ENCODE measurements at places on chromosomes 6 and 20.

DNA sequence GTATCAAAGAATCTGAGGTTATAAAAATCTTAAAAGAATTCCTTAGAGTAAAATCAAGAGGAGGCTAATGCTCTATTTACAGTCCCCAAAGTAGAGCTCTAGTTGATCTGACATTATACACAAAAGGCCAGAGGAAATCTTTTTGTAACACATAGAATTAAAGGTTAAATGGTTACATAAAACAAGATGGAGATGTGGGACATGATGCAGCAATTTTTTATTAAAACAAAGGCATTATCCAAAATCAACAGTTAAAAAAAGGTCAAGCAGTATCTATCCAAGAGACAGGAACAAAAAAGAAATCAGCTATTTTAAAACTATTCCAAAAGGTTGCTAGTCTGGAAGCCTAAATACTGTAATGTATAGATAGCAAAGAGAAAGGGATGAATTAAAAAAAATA lies 20.4 kb downstream of the ELOVL5 start:
- no peak for DNase-seq

- DNase-seq, result peak; percentile 66
Measured at GRCh38 chr6:41901882-41902519, 6.8 kb upstream of the USP49 start.

GRCh38 chr20:60820149-60820548 lies 431.9 kb upstream of the CDH4 start:
- DNase-seq, result no peak

DNA sequence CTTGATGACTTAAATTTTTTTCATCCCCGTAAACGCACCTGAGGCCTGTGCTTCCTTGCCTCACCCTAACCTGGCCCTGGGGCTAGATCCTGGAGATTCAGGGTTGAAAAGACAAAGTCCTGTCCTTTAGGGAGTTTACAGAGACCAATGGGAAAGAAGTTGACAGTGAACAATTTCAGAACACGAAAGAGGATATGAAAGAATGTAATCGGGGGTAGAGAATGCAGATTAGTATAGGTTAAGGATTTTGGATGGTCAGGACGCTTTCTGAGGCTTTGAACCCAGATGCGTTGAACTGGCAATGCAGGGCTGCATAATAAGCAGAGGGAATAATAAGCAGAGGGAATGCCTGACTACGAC lies 1.7 kb upstream of the FBXO5 start:
- no peak for DNase-seq

DNA sequence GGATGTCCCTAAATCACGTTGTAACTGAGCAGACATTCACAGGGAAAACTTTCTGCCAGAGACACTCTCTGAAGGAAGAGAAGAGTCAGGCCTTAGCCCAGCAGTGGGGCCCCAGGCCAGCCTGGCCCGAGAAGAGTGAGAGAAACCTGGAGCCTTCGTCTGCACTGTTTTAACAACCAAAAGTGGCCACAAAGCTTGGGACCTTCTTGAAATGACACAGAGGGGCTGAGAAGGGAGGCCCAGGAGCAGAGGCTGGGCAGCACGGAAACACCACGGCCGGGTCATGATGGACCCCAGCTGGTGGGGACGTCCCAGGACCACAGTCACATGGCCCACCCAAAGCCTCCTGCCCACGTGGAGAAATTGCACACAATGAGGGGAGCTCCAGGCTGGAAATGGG lies 126.8 kb upstream of the THBS2 start:
- no peak for DNase-seq

GRCh38 chr6:167210375-167211294 lies 52.9 kb upstream of the GPR31 start:
- no peak for DNase-seq

- DNase-seq, result no peak
Measured at GRCh38 chr20:57301026-57301425, 28.6 kb upstream of the SPO11 start.

DNA sequence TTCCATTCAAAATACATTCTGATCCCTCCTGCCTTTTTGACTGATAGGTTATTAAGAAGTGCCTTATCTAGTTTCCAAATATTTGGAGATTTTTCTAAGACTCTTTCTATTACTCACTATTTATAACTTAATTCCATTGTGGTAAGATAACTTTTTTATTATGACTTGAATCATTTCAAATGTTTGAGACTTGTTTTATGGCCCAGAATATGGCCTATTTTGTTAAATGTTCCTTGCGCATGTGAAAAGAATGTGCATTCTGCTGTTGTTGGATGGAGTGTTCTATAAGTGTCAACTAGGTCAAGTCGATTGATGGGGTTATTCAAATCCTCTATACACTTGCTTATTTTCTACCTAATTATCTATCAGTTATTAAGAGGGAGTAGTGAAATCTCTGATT lies 13.1 kb upstream of the TCP11 start:
- DNase-seq, result no peak

GRCh38 chr6:46267515-46267914 lies 96.7 kb upstream of the ENPP5 start:
- no peak for DNase-seq

DNA sequence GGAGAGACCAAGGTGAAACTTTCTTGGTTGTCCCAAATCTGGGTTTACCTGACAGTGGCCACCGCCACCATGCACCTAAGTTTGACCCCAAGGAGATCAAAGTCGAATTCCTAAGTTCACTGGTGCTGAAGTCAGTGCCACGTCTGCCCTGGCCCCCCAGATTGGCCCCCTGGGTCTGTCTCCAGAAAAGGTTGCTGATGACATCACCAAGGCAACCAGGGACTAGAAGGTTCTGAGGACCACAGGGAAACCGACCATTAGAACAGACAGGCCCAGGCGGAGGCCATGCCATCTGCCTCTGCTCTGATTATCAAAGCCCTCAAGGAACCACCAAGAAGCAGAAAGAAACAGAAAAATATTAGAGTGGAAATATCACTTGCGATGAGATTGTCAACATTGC lies 91.2 kb downstream of the DLL1 start:
- DNase-seq, result no peak

- DNase-seq, result no peak
Measured at GRCh38 chr6:79802657-79803300, 144.6 kb downstream of the ELOVL4 start.

- DNase-seq, result no peak
Measured at GRCh38 chr20:19285436-19285835, 73.0 kb downstream of the SLC24A3 start.

DNA sequence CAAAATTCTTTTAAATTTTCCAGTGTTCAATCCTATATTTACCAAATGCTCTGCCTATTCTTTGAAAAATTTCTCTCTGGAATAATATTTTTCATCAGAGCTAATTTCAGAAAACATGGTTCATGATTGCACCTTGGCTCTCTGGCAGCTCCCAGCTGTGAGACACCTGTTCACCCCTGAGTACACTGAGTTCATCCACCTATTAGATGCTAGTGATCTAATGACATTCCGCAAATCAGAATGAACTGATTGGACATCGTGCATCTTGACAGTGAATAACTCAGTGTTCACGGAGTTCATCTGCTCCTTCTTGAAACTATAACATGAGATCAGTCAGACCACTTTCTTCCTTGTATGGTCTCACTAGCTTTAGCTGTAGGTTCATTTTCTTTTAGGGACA lies 3.9 kb upstream of the SHPRH start:
- DNase-seq, result no peak

- DNase-seq, result no peak
Measured at GRCh38 chr6:110337486-110337885, 20.7 kb downstream of the METTL24 start.

DNA sequence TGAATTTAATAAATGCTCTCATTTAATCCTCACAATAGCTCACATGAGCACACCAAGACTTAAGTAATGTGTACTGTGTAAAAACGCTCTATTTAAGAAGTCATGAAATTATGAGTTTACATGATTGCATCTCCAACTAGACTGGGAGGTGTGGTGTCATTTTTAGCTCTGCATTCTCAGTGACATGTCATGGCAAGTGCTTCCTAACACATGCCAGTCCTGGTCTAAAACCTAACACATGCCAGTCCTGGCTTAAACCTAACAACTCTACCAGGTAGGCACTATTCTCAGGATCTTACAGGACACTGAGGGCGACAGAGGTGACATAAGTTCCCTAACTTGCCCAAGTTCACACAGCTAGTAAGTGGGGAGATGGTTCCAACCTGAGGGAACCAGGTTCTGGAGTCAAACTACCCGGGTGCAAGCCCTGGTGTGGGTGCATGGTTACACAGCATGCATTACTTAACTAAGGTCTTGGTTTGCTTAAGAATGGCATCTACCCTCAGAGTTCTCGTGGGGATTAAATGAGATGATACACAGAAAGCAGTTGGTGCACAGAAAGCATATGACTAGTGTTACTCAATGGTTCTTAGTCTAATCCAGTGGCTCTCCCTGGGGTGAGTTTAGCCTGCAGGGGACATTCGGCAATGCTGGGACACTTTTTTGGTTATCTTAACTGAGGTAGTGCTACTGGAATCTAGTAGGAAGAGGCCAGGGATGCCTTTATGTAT lies 14.7 kb downstream of the CLDN20 start:
- DNase-seq, result no peak

- DNase-seq, result peak; percentile 5
Measured at GRCh38 chr6:28474441-28475219, 31.3 kb upstream of the ZSCAN23 start.

- DNase-seq, result no peak
Measured at GRCh38 chr6:11592294-11592906, 54.9 kb downstream of the TMEM170B start.

- no peak for DNase-seq
Measured at GRCh38 chr6:161082215-161082614, 90.6 kb downstream of the MAP3K4 start.

GRCh38 chr6:161792851-161793493 lies 519.1 kb upstream of the AGPAT4 start:
- DNase-seq, result no peak

DNA sequence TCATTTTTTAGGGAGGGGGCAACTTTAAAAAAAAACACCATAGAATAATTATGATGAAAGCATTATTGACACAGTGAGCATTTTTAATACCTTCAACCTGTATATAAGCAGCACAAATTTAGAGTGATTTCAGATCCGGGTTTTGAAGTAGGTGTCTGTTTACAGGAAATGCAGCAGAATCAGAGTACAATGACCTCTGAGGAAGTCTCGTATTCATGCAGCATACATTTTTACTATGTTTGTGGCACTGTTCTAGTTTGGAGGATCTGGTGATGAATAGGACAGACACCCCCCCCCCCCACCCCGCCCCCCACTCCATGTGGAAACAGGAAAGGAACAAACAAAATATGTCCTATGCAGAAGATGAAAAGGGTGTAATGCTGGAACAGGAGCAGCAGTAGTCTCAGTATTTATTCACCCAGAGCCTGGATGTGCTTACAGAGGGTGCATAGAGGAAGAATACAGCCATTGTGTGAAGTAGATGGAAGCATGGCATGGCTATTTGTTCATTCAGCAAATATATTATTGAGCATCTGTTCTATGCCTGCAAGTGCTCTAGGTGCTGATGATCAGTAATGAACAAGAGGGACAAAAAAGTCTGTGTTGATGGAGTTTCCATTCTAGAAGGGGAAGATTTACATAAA lies 19.7 kb downstream of the VAPB start:
- peak; percentile 23 for DNase-seq

DNA sequence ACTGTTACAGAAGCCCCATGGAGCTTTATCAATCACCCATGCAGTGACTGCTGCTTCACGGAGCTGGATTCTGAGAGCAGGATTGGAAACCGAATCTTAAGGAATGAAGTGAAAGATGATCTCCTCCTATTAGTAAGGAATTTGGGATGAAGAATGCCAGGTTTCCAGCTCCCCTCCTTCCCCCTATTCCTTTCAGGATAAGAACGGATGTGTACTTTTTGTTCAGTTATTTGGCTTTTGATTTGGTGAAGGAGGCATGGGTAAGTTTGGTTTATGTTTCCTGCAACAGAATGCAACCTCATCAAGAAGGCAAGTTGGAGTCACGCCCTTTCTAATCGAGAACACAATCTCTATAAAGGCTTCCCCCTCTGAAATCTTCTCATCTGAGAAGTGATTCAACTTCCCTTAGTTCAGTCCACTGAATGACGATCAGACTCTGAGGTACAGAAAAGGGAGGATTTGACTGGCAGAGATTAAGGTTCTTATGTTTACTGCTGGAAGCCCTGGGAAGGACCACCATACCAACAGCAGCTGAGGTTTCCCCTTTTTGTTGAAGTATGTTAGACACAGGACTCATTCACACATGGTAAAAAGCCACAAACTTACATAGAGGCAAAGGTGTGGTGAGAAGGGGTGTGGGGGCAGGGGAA lies 5.5 kb downstream of the ELMO2 start:
- DNase-seq, result peak; percentile 15

GRCh38 chr6:166584155-166584554 lies 2.3 kb downstream of the RAMACL start:
- no peak for DNase-seq

DNA sequence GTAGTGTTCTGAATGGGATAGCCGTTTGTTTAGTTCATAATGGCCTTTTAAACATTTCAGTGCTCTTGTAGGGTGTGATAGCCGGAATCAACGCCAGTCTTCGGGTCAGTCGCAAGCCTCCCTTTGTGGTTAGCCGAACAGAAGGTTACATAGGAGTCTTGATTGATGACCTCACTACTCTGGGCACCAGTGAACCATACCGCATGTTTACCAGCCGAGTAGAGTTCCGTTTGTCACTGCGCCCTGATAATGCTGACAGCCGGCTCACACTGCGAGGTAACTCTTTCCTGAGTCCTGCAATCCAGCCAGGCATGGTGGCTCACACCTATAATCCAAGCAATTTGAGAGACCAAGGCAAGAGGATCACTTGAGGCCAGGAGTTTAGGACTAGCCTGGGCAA lies 20.4 kb downstream of the MTO1 start:
- no peak for DNase-seq

GRCh38 chr20:24043294-24043693 lies 54.7 kb upstream of the GGTLC1 start:
- no peak for DNase-seq

GRCh38 chr6:136751522-136751956 lies 40.7 kb downstream of the MAP3K5 start:
- DNase-seq, result no peak

DNA sequence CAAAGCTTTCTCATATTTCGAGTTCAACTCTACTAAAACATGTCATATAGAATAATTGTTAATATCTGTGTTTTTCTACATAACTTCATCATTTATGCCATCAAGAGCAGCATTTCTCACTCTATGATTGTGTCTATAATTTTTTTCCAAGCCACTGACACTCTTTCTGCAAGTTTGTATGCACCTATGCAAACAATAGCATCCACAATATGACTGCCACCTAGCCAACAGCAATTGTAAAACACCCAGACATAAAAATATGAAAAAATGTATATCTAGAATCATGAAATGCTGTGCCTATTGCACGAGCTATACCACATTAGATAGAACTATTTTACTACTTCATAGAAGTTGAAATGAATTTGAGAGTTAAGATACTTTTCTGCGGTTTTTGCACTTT lies 286.5 kb upstream of the MARCKS start:
- no peak for DNase-seq

DNA sequence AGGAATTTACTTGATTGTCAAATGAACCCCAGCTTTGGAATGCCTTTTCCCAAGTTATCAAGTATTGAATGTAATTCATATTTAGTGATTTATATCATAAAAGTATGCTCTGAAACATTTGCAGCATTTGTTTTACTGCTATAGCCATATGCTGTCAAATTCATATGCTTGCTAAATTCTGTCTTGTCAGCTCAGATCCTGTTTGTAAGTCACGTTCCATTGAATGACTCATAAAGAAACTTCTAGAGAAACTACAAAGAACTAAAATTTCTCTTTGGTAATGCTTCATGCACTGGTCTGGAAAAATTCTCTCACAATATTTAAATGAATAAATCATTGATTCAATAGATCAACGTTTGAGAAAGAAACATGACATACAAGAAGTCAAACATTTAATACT lies 445.9 kb downstream of the PHF3 start:
- no peak for DNase-seq

- no peak for DNase-seq
Measured at GRCh38 chr20:51985013-51985415, 182.7 kb upstream of the SALL4 start.

Measured in CD4-positive, alpha-beta T cell treated with Interleukin-1 beta for 1 hour (primary cell).